Endodermal cell (in vitro differentiated cells): ENCODE measurements at places on chromosomes 7 and 10.

GRCh38 chr7:99551334-99551733, 580 bp downstream of the FAM200A start:
- peak; percentile 51 for DNase-seq

DNA sequence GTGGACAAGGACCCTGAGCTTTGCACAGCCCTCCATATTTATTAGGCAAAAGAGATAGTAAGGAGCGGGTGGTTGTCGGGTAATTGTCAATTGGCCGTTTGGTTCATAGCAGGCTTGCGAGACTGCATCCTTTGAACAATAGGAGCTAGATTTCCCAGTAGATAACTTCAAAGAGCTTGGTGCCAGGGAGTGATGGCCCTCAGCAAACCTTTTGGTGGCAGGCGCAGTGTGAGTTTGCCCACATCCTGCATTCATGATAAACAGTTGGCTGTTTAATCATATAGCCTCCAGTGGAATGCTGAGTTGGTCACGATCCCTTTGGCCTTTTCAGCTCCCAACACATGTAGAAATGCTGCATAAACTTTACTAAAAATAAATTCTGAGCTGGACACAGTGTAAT, 156.9 kb downstream of the AKR1D1 start:
- no peak for DNase-seq

DNA sequence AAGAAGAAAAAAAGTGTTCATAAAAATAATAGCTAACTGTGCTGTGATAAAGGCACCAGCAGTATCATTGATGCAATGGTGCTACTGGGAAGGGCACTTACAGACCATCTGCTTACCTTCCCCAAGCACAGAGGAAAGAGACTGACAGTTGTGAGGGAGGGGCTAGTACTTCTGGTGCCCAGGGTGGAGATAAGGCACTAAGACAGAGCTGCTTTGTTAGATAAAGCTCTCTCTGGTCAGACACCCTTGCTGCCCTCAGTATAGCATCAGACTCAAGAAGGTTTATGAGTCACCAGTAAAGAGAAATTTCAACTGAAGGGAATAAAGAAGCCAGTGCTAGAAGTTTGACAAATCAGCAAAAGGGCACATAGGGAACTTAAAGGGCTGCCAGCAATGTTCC, 325.6 kb downstream of the HPSE2 start:
- DNase-seq, result no peak

DNA sequence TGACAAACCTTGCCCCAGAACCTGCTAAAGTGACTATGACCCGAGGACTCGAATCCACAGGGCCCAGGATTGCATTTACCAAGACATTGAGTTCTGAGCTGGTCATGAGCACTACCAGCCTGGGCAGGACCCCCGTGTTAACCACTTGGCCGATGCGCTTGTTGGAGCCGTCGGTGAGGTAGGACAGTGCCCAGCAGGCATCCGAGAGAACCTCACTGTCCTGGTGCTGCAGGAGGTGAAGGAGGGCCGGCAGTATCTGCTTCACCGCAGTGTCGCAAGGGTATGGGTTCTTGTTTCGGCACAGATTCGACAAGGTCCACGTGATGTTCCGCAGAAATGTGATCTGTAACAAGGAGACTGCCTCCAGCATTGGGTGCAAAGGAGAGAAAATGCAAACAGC, 19.7 kb downstream of the KPNA7 start:
- no peak for DNase-seq

- DNase-seq, result no peak
These were observed 493.2 kb downstream of the TYW1 start for GRCh38 chr7:67489881-67490280.

DNA sequence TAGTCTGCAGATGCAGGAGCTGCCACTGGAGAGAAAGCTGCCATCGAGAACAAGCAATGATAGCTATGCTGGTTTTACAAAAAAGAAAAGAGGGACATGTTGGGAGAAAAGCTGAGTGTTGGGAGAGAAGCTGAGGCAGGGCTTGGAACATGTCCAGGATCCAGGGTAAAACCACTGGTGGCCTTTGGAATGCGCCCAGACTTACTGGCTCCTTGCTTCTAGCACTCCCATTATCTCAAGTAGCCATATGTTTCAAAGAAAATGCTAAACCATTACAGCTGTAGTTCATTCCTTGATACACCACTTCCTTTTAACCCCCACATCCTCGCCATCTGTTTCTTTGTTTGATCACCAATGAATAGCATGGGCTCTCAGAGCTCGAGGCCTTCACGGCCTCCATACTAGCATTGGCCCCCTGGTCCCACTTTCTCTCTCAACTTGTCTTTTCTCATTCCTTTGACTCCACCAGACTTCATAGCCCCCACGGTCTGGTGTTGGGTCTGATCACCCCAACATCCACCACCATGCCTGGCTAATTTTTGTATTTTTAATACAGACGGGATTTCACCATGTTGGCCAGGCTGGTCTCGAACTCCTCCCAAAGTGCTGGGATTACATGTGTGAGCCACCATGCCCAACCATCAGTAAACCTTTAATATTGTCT, 23.8 kb upstream of the PLAC9 start:
- no peak for DNase-seq

DNA sequence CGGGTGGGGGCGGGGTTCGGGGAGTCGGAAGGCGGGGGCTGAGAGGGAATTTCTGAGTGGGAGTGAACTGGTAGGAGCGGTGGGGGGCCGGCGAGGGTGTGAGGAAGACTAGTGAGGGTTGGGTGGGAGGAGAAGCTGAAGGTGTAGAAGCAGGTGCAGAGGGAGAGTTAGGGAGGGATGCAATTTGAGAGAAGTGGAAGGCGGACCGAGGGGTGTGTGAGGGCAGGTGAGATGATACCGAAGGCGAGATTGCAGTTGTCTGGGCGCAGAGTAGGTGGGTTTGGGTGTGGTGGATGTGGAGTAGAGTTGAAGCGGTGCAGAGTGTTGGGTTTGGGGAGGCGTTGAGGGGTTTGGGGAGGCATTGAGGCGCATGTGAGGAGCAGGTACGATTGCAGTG, 643 bp downstream of the KAT6B start:
- DNase-seq, result no peak

- DNase-seq, result peak; percentile 41
These were observed 77.5 kb upstream of the CACUL1 start for GRCh38 chr10:118832241-118832651.

DNA sequence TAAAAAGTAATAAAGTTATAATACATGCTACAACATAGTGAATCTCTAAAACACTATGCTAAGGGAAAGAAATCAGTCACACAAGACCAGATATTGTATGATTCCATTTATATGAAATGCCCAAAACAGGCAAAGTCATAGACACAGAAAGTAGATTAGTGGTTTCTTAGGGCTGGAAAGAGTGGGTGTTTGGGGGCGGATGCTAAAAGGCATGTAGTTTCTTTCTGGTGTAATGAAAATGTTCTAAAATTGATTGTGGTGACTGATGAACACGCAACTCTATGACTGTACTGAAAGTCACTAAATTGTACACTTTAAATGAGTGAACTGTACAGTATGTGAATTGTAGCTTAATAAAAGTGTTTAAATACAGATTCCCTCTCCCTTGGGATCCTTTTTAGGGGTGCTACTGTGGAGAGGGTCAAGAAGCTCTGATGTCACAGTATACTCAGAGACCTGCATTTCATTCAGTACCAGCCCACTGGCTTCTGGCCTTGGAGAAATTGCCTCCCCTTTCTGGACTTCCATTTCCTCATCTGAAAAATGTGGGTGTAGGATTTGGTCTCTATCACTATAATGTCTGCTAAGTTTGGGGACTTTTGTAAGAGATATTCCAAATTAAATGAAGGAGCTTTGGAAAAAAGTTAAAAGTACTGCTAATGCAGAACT, 46.4 kb downstream of the AOAH start:
- no peak for DNase-seq

DNA sequence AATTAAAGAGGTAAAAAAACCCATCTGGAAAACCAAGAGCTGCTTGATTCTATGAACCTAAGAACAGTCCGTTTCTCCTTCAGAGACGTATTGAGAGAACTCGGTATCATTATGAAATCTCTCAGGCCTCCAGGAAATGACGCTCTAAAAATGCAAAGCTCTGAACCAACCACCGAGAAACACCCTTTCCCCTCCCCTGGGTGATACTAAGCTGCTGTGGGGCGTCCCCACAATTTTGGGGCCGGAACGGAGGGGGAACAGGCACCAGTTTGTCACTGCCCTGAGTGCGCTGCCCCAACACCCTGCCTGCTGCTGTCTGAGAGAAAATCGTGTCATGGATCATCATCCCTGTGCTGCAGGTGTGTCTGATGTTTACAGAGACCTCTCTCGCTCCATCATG, 509.5 kb downstream of the DNAJB6 start:
- DNase-seq, result no peak

GRCh38 chr7:119270045-119270464, 1002.9 kb upstream of the KCND2 start:
- DNase-seq, result peak; percentile 78

DNA sequence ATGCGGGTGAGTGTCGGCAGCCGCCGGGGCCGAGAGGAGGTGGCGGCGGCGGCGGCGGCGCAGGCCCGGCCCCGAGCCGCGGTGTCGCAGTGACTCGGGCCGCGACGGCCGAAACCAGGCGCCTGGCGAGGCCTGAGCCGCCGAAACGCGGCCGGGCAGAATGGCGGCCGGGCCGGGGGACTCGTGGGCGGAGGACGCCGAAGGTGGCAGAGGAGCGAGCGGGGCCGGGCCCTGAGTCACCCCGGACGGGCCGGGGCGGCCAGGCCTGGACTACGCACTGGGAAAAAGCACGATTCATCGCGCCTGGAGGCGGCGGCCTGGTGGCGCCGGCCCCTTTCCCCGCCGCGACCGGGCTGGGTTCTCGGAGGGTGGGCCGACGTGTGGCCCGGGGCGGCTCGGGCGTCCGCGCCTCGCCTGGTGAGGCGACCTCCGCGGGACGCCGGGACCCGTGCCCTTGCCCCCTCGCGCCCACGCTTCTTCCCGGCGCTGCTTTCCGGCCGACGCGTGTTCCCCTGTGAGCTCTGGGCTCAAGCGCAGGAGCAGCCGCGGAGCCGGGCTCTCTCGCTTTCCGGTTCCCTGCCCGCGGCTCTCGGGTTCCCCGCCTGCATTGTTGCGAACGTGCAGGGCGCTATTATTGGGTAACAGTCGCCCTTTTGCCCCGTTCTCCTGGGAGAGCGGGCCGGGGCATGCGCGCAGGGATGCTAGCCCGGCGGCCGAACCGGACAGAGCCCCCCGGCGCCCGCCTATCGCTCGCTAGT, 500 bp downstream of the CUL1 start:
- peak; percentile 82 for DNase-seq

DNA sequence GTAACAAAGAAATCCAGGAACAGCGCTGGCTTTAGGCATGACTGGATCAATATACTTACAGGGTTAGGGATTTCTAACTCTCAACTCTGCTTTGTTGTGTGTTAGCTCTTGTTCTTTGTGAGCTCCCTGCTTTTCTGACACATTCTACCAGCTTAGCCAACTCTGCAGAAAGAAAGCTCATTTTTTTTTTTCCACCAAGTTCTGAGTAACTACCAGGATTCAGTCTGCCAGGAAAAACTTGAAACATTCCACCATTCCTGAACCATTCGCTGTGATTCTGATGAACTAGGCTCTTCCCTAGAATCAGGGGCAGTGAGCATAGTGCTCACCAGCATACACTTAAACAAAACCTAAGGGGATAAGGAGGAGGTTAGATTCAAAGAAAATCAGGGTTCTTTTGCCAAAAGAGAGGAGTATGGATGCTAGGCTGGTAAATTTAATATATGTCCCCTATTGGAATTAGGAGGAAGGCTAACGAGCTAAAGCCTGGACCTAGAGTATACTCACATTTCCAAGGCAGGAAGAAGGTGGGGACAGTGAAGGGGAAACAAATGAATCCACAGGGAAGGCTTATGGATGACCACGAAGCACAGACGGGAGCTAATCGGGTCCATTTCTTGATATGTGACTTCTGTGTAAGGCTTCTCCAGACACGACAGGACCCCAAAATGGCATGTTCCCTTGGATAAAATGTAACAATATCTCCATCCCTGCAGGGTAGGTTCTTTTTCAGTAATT, 183.4 kb downstream of the PRKG1 start:
- DNase-seq, result no peak

DNA sequence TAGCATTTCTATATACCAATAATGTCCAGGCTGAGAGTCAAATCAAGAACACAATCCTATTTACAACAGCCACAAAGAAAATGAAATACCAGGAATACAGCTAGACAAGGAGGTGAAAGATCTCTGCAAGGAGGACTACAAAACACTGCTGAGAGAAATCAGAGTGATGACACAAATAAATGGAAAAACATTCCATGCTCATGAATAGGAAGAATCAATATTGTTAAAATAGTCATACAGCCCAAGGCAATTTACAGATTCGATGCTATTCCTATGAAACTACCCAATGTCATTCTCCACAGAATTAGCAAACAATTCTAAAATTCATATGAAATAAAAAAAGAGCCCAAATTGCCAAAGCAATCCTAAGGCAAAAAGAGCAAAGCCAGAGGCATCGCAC, 116.8 kb upstream of the ZNF32 start:
- DNase-seq, result no peak

DNA sequence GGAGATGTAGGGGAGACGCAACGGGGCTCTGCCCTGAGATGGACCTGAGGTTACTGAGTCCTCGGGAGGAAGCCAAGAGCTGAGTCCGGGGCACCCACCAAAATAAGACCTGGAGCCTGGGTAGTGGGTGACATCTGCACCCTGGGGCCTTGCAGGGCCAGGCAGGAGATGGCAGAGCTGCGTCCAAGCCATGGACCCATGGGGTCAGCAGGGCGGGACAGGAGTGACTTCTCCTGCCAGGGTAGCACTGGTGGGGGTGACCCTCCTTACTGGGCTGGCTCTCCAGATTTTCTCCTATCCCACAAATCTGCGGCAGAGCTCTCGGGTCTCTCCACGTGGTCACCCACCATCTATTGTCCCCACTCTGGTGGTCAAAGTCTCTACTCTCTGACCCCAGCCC, 2.1 kb downstream of the GHRHR start:
- DNase-seq, result no peak

GRCh38 chr7:25567430-25567829, 339.1 kb upstream of the NPVF start:
- DNase-seq, result no peak

- DNase-seq, result no peak
These were observed 19.4 kb upstream of the IL15RA start for GRCh38 chr10:5996696-5997095.

- no peak for DNase-seq
These were observed 190.8 kb upstream of the MTPN start for GRCh38 chr7:136167991-136168390.

GRCh38 chr7:5284304-5285281, 1.9 kb downstream of the SLC29A4 start:
- DNase-seq, result peak; percentile 95

DNA sequence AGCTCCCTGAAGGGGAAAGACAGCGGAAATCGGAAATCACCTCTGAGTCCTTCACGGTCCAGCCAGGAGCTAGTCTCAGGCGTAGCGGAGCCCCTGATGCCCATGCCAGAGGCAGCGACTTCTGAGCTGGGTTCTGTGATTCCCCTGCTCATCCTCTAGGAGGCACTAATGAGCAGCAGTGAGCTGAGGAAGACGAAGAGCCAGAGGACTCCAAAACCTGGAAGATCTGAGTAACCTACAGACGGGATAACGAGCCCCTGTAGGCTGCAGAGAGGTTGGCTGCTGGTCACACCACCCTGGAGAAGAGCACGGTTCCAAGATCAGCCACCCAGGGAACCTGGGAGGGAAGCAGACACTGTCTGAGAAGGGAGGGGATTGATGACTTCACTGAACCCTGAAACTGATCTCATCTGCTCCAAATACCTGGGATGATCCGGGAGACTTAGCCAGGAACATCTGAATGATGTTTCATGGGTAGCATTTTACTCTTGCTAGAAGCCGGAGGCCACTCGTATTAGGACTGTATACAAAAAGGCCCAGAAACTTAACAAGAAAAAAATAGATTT, 304.1 kb downstream of the PAXIP1 start:
- DNase-seq, result peak; percentile 89

GRCh38 chr7:93178213-93178612, 30.0 kb upstream of the SAMD9L start:
- no peak for DNase-seq
